Activated CD8-positive, alpha-beta memory T cell treated with anti-CD3 and anti-CD28 coated beads for 1 hour (primary cell): ENCODE measurements at places on chromosomes 11 and 22.

DNA sequence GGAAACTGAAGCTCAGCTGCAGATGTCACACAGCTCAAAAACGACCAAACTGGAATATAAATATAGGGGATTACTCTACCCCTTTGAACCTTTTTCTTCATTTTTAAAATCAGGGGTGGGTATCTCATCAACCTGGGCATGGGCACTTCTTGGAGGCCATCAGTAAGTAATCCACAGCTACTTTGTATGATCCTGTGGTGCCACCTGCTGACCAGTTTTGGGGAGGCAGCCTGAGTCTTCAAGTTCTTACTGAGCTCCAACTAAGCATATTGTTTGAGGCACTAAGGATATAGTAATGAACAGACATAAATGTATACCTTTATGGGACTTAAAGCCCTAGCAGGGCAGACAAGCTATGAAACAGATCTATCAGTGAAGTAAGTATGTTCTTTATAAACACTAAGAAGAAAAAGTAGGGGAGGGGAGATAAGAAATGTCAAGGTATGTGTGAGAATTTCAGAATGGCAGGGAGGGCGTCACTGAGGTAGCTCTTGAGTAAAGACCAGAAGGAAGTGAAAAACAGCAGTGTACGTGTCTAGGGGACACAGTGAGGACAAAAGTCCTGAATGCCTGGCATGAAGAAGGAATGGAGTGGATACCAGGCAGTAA is 18.4 kb downstream of the TUB start:
- DNase-seq = peak; percentile 57

- no peak for DNase-seq
These were observed 435.0 kb upstream of the CADM1 start for GRCh38 chr11:115939104-115939730.

GRCh38 chr11:33731723-33732531 is 4.3 kb downstream of the CD59 start:
- no peak for DNase-seq

DNA sequence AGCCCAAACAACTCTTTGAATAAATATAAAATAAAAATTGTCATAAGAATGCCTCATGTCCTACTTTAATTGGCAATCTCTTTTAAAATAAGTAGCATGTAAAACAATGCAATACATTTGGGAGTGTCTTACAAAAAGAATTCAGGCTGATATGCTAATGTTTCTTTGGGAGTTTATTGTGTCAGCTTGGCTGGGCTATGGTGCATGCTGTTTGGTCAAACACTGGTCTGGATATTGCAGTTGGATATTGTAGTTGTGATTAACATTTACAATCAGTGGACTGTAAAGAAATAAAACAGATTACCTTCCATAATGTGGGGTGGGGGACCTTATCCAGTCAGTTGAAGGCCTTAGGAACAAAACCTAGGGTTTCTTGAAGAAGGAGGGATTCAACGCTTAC is 37.0 kb upstream of the B3GAT1 start:
- DNase-seq = no peak

DNA sequence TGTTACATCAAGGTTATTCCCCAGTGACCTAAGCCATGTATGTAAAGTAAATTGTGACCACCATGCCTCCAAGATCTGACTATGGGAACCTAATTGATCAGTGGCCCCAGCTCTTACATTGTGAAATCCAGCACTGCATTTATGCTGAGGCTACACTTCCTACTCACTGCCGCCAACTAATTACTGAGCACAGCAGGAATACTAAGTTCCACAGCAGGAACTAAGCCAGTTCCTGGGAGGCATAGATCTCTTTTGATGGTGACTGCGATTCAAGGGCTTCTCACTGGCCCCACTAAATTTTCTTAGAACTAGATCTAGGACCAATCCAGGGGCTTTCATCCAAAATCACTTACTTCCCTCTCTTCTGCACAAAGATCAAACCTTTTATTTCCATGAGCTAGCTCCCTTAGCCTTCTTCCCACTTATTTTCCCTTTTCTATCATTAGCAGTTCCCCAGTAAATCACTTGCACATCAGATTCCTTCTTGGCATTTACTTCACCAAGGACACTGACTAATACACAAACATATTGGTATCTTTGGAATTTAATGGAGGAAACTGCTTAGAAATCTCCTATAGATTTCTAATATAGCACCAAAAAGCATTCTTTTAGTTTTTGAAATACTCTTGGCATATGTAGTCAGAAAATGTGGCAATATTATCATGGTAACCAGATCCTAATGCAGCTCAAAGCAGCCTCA is 46.0 kb downstream of the CNTN5 start:
- no peak for DNase-seq

- no peak for DNase-seq
These were observed 80.4 kb downstream of the LRRC4C start for GRCh38 chr11:41379084-41379483.

GRCh38 chr22:36860821-36861659 is at the start of gene NCF4:
TSS of gene NCF4 (plus strand) at chr22:36861006. CDS start at chr22:36861172, 166 bp downstream.
- no peak for DNase-seq

- no peak for DNase-seq
These were observed 8.6 kb downstream of the OR51T1 start for GRCh38 chr11:4890279-4890678.

GRCh38 chr22:30662040-30662439 is 5.6 kb downstream of the DUSP18 start:
- DNase-seq = no peak

GRCh38 chr22:46150655-46151477 is 540 bp downstream of the PPARA start:
- DNase-seq = peak; percentile 34

GRCh38 chr11:93512073-93512475 is 31.1 kb downstream of the SMCO4 start:
- DNase-seq = no peak

DNA sequence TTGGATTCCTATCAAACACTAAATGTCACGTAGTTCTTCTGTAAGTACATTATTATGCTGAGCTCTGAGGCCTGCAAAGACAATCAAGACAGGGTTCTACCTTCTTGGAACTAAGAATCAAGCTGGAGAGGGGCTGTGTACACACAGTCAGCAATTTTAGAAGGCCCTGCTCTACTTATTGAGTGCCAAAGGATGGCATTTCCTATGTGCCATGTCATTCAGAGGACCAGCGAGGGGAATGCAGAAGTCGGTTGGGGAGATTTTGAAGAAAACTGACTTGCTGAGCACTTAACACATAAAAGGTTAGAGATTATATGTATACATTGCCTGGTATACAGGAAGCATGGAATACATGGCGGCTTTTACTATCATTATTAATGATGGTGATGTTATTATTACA is 5.3 kb downstream of the SLC37A2 start:
- no peak for DNase-seq

DNA sequence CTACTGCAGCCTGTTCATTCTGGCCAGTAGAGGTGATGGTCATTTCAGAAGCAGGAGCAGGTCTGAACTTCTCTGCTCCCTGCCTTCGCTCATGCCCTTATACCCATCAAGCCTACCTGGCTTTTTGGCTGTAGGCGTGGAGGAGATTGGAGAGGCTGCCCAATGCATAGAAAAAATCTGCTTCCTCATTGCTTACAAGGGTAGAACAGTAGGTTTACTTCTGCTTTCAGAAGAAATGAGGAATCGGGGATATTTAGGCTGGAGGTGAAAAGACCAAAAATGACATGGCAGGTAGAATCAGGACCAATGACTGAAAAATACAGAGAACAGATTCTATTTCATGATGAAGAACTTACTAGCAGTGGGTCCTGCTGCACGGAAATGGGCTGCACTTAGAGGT is 72.9 kb upstream of the YWHAH start:
- no peak for DNase-seq

GRCh38 chr22:41779929-41780505 is 20.5 kb upstream of the CCDC134 start:
- no peak for DNase-seq

DNA sequence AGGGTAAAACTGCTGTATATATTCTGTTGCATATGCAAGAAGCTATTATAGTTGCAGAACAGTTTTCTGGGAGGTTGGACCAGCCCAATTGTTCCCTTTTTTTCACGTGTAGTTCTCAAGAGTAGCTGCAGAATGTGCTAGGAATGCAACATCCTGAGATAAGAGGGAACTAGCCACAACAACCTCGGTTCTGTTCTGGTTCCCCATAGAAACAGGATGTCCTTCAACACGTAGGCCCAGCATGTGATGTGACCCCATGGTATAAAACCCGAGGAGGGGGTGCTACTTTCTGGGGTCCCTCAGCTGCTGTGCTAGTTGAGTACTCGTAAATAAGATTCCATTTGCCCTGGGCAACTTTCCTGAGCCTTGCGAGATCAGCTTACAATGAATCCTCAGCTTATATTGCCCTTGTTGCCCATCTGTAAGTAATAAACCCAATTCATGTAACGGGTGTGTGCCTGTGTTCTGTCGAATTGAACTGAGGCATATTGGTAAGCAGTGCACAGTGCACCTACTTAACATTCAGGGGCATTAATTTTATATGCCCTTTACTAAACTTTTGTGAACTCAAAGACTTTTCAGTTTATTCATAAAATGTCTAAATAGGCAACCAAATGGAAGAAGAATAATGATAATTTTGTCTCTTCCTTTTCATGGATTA is 23.0 kb upstream of the TRAF6 start:
- no peak for DNase-seq

DNA sequence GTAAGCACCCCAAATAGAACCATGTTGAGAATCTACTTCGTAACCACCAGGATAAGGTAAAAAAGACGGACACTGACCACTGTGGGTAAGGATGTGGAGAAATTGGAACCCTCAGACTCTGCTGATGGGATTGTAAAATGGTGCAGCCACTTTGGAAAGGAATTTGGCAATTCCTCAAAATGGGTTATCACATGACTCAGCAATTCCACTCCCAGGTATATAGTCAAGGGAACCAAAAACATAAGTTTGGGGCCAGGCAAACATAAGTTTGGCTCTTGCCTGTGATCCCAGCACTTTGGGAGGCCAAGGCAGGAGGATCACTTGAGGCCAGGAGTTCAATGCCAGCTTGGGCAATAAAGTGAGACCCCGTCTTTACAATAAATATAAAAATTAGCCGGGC is 5.1 kb upstream of the CABP2 start:
- DNase-seq = no peak

- DNase-seq = no peak
These were observed 374.4 kb downstream of the NTM start for GRCh38 chr11:131744847-131745246.

- DNase-seq = no peak
These were observed 73.5 kb downstream of the THAP12 start for GRCh38 chr11:76307396-76307795.

GRCh38 chr11:34168642-34169420 is 63.4 kb downstream of the NAT10 start:
- no peak for DNase-seq

DNA sequence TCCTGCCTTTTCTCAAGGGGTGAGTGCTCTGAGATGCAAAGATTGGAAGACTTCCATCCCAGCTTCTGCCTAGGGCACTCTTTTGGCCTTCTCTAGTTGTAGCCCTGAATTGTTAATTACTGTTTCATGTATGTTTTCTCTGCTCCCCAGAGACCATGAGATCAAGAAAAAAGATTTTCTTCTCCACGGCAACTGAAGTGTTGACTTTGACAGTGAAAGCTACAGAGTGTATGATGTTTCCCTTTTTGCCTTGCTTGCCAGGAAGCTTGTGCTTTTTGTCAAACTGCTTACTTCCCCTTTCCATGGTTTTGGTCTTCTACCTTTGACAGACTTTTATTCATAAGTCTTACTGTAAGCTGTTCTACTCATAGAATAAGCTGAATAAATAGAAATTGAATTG is 23.3 kb upstream of the EIF3D start:
- DNase-seq = no peak

- no peak for DNase-seq
These were observed 631.4 kb upstream of the B3GAT1 start for GRCh38 chr11:135043434-135043833.

DNA sequence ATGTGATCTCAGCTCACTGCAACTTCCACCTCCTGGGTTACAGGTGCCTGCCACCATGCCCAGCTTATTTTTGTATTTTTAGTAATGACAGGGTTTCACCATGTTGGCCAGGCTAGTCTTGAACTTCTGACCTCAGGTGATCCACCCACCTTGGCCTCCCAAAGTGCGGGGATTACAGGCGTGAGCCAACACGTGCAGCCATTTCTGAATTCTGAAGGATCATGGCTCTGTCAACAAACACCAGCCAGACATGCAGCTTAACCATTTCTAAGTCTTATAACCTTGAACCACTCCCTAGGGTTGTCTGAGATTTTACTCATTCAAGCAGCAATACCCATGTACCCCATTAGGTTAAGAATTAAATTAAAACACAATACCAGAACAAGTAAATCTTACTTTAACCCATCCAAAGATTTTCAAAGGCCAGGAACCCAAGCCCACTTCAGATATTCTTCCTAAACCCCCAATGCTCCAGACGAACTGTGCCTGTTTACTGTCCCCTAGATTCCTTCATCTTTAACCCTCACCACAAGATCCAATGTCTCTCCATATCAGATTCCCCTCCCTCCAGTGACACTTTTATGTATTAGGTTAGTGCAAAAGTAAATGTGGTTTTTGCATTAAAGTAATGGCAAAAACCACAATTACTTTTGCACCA is 4.0 kb downstream of the RPS13 start:
- no peak for DNase-seq

GRCh38 chr11:122359081-122359571 is 243.1 kb upstream of the BLID start:
- DNase-seq = no peak

DNA sequence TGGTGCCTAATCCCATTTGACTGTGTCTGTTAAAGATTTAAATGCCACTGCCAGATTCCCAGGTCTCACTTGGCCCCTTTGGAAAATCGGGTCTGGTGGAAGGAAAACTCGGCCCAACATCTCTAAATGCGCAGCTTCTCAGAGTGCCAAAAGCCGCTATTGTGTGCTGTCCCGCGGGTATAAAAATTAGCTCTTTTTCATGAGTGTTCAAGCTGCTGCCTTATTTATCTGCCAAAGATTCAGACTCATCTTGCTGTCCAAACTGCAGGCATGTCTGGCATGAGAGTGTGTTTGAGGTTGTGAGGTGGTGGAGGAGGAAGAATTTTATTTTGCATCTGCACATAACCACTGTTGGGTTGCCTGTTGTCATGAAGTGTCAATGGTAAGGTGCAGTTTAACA is 91.4 kb downstream of the NELL1 start:
- DNase-seq = no peak

DNA sequence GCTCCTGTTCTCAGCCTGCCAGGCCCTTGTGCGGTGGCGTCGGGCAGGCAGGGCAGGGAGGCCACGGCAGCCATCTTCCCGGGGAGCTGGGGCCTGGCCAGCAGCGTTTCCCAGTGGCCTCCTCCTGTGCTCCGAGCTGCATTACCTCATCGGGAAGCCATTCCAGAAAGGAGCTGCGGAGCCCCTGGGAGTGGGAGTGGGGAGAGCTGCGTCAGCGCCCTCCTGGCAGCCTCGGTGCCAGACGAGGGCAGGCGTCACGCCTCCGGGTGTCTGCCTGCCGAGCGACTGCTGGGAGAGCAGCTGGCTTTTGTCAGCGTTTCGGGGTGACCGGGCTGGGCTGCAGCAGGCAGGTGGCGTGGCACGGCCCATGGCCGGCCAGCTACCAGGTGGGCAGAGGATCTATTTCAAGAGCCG is 30.9 kb upstream of the WNT7B start:
- no peak for DNase-seq
